NCI-H1417 (cell line): ENCODE measurements at places on chromosomes 1 and 21.

GRCh38 chr1:29651684-29652665 is 415.7 kb downstream of the PTPRU start:
- DNase-seq = peak; percentile 42

DNA sequence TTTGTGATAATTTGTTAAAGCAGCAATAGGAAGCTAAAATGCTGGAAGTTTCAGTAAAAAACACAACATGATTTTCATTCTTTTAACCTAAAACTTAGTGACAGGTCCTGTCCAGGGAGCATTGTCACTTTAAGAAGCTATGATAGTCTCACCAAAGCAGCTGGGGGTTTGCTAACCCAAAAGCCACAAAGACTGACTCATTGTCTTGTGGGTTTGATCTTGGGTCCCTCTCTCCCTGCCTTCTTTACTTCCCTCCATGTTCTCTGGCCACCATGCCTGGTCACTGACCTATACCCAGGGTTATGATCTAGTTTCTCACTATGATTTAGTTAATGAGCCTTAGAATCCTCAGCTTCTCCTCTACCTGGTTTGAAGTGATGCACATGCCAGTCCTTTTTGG is 213.5 kb upstream of the PTGFR start:
- no peak for DNase-seq

DNA sequence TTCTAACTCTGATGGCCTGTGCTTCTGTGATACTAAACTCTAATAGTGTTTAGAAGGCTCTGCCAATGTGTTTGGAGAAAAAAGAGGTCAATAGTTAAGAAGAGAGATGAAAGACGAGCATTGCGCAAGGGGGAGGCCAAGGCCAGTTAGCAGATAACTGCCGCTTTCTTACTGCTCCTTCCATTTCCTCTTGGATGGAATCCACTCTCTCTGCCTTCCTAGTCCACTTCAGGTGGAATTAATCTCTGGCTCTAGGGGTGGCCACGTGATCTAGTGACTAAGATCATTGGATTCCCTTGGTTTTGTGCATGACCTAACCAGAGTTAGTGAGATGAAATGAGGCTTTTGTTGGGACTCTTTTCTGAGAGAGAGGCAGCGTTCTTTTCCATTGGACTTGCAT is 148.3 kb downstream of the ACTL8 start:
- DNase-seq = no peak

GRCh38 chr1:30636621-30637020 is 86.8 kb downstream of the MATN1 start:
- no peak for DNase-seq

GRCh38 chr1:207959141-207959825 is 48.4 kb upstream of the CD34 start:
- DNase-seq = no peak

GRCh38 chr1:50976111-50976889 is 6.3 kb downstream of the CDKN2C start:
- peak; percentile 81 for DNase-seq

- DNase-seq = peak; percentile 11
These were observed 881.0 kb downstream of the AMY1C start for GRCh38 chr1:104630567-104631149.

DNA sequence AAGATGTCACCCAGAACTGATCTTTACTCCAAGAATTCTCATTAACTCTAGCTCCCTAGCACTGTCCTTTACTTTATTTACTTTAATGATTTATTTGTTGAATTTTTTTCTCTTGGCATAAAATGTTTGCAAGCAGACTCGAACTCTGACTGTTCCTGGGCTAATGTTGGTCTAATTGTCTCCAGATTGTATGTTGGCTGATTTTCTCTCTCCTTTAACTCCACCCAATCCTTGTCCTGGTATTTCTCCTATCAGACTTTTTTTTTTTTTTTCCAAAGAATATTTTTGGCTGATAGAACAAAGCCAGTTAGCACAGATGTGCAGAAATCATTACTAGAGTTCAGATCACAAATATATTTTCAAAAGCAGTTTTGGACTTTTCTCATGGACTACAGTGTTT is 82.6 kb downstream of the ATF6 start:
- no peak for DNase-seq

- no peak for DNase-seq
These were observed 304.1 kb upstream of the ADGRL4 start for GRCh38 chr1:79310609-79311008.

- no peak for DNase-seq
These were observed 73.6 kb upstream of the LRRC8B start for GRCh38 chr1:89451011-89451410.

DNA sequence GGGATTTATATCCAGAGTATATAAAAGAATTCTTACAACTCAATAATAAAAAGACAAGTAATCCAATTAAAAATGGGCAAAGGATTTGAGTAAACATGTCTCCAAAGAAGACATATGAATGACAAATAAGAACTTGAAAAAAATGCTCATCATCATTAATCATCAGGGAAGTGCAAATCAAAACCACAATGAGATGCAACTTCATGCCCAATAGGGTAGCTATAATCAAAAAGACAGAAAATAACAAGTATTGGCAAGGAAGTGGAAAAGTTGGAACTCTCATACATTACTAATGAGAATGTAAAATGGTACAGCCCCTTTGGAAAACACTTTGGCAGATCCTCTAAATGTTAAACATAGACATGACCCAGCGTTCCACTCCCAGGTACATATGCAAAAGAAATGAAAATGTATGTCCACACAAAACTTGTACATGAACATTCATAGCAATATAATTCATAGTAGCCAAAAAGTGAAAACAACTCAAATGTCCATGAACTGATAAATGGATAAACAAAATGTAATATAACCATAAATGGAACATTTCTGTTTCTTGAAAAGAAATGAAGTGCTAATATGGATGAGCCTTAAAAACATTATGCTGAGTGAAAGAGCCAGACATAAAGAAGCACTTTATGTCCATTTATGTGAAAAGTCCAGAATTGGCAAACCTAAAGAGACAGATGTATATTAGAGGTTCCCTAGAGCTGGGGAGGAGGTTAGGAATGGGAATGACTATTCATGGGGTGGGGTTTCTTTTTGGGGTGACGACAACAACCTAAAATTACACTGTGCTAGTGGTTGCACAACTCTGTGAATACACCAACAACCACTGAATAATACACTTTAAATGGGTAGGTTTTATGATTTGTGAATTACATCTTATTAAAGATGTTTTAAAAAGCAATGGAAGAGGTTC is 259.7 kb downstream of the RHOU start:
- DNase-seq = no peak

GRCh38 chr1:47906009-47906432 is 91.2 kb downstream of the TRABD2B start:
- peak; percentile 71 for DNase-seq

GRCh38 chr1:147924813-147925212 is 3.4 kb upstream of the GPR89B start:
- DNase-seq = no peak

DNA sequence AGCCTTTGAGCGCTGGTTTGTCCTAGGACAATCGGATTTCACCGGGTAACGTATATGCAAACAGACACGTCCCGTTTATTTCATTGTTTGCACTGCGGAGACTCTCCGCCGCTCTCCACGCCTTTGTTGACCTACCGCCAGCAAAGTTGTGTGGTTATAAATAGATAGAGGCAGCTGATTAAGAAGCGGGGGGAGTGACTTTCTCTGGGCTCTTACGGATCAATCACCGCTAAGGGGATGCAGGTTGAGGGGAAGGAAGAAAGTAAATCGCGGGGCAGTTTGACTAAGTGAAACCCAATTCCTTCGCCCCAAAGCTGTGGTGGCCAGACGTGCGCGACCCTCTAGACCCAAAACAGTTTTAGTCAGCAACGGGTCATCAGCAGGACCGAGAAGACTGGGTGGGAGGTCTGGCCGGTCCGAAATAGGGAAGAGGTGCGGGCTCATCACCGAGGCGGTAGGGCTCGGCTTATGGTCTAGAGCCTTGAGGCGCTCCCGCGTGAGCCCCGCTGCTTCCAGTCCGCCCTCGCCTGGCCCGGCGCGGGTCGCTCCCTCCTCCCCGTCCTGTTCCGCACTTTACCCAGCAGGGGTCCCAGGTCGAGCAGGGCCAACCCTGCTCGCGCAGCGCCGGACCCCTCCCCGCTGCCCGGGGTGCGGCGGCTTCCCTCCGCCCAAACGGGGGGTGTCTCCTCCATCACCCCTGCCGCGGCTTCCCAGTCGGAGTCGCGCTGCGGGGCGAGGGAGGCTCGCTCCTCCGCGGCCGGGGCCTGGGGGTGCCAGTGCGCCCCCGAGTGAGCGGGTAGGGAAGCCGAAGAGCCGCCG is 120.8 kb upstream of the RRP15 start:
- peak; percentile 11 for DNase-seq

DNA sequence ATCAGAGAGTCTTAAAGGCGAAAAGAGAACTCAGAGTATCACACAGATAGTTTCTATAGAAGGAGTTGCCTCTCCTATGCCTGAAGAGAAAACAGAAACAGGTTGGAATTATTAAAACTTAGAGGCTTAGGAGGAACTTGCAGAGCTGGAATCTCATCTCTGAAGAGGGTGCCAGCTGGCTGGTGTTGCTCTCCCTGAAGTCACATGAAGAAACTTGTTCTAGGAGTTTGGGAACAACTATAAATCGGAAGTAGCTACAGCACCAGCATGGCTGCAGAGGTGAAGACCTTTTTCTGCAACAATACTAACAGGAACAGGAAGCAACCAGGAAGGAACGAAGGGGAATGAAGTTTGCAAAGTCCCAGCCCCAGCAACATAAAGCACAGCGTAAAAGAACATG is 35.8 kb downstream of the FMO3 start:
- DNase-seq = no peak

DNA sequence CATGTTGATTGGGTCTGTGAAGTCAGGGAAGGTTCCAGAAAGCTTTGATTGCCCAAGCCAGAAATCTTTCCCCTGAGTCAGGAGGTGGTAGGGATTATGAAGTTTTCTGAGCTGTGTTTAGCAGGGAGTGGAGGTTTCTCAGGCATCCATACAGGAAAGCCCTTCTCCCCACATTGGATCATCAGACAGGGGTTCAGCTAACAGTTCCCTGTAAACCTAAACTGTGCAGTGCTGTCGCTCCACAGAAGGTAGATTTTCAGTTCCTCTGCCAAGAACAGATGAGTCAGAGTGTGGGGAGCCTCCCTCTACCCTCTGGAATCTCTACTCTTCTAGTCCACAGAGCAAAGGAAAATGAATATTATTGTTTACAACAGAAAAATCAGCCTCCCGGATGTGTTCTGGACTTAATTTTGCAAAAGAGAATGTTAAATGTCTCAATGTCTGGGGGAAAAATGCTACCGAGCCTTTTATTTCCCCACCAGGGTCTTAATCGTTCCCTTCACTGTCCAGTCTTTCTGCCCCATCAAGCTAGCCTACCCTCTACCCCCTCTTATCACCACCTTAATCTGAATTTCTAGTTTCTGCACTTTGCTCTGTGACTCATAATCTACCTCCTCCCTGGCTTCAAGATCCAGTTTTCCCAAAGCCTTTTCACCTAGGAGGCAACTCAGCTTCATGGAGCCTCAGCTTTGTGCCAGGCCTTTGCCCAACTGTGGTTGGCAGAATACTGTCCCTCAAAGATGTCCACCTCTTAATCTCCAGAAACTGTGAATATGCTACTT is 355.6 kb downstream of the PRDM2 start:
- DNase-seq = no peak

DNA sequence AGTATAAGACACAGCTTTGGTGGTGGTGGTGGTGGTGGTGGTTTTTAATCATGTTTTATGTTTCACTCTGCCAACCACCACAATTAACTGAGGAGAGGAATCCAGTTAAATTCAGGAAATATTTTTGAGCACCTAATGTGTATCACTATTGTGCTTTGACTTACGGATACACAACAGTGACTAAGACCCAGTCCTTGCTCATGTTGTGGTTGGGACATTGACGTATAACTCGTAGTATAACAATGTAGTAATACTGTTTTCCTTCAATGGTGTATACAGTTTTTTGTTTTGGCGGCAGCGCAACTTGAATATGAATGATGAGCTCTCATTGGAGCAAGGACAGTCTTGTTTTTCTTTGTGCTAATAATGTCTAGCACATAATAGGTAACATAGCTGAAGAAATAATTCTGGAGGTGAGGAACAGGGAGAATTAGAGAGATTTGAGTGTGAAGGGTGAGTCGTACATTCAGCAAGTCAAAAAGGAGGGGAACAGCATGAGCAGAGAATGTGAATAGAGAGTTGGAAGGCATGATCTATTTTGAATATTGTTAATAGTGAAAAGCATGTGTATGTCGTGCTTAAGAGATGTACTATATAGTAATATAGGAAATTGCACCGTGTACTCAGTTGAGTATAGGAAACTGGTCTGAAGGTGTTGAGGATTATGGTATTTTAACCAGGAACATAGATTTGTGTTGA is 5.5 kb downstream of the CACYBP start:
- no peak for DNase-seq

DNA sequence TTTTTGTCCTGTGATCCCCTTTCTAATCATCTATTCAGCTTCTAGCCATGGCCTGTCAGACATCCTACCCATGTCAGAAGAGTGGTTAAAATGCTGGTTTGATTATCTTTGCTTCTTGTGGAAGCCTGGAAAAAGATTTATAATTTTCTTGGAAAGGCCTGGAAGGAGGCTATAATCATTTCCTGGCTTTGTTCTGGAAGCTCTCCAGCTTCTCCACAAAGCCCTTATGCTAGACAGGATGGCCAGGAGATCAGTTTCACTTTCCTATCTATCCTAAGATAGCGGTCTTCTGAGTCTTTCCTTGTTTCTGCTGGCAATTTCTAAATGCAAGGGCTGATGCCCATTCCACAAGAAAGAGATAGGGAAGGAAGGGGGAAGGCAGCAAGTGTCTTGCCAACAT is 90.9 kb upstream of the SLC44A3 start:
- no peak for DNase-seq

DNA sequence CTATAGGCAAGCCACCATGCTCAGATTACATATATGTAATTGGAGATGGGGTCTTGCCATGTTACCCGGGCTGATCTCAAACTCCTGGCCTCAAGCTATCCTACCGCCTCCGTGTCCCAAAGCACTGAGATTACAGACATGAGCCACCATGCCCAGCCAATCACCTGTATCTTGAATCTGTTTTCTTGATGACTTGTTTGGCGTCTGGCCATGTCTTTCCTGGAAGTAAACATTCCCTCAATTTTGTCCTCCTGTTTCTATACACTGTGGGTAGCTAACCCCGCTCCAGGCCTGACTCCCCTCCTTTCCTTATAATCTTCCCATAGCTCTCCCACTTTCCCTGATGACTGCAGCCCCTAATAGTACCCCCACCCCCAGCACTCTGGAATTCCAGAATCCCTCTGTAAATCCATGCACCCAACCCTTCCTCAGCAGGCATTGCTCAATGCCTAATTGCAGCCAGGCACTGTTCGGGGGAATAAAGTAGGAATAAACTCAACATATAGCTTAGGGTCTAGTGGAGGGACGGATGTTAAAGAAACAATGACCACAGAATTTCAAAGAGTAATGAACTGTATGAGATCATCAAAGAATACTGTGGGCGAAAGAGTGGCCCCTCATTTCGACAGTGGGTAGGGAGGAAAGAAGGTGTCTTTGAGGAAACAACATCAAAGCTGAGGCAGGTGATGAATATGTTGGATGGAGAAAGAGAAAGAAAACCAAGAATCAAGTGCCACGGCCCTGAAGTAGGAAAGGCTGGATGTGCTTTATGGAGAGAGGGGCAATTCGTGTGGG is 161.5 kb downstream of the ADSS2 start:
- DNase-seq = no peak

GRCh38 chr1:83098131-83098530 is 900.8 kb downstream of the TTLL7 start:
- no peak for DNase-seq
